NCI-H1694 (cell line): ENCODE measurements at places on chromosomes 4 and X.

- DNase-seq: no peak
Observed at GRCh38 chrX:137354851-137355250, 211.1 kb upstream of the ZIC3 start.

GRCh38 chr4:84582302-84582987 is 482 bp upstream of the CDS1 start:
- peak; percentile 1 for DNase-seq

- no peak for DNase-seq
Observed at GRCh38 chrX:83469551-83469950, 38.5 kb upstream of the POU3F4 start.

GRCh38 chrX:14501327-14501726 is 28.0 kb upstream of the GLRA2 start:
- DNase-seq: no peak

GRCh38 chr4:1543561-1543960 is 137.3 kb upstream of the NKX1-1 start:
- DNase-seq: no peak

GRCh38 chr4:88736264-88736663 is 38.6 kb upstream of the NAP1L5 start:
- DNase-seq: no peak

- no peak for DNase-seq
Observed at GRCh38 chr4:100420571-100420970, 97.3 kb downstream of the EMCN start.

DNA sequence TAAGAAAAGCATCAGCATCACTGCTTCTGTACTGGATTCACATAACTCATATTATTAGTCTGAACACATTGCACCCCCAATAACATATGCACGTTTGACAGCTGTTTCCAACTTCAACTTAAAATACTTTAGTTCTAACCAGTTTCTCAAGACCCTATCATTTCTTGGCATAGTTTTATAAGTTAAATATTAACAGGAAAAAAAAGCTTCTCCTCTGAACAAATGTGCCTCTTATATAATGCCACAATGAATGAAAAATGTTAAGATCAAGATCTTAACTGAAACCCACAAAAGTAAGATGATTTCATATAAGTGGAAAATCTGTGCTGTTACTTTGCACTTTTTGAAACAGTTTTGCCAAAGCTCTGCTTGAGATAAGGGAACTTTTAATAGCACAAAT is 652.8 kb upstream of the FAM241A start:
- no peak for DNase-seq

DNA sequence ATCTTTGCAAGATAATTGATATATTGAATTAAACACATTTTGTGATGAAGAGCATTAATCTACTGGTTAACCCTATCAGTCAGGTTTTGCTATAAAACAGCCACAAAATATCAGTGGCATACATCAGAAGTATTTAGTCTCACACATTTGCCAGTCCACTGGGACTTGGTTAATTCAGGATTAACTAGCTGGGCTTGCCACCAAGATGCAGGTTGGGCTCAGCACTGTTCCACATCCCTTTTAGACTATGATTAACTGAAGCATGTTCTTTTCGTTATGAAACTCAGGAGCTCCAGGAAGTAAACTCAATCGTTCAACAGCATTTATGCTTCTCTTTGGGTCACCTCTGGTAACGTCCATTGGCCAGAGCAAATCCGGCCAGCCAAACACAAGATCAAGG is 538.1 kb upstream of the HS3ST1 start:
- no peak for DNase-seq

DNA sequence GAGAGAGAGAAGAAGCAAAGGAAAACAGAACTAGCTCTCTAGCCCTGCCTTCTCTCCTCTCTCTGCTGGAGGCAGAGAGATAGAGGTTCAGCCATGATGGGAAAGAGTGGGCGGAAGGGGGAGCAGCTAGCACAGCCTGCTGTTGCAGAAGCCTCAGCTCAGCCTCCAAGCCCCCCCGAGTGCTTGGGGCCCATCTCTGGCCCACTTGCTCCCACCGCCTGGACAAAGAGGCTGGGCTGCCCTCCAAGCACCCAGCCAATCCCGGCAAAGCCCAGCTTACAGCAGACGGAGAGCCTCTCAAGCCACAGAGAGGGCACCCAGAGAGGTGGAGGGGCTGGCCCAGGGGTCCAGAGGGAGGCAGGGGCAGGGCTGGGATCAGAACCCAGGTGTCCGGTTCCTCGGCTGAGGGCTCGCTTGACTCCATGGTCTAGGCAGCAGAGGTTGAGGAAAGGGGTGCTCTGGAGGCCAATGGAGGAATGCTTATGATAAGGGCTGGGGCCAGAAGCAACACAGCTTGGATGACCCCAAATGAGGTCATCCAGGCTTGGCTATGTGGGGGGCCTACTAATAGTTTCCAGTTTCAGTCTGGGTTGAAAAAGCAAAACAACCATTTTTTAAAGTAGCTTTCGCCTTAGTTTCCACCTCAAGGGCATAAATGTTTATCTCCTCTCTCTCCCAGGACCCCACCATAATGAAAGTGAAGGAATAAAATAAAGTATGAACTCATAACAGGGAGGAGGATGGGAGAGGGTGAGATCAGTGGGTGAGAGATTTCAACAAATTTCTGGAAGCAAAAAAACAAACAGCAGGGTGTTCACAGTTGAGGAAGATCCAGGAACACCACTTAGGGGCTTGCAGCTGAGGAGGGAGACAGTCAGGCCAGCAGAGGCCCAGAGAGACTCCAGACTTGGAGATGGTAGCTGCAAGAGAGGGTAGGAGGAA is 24.9 kb upstream of the IQSEC2 start:
- no peak for DNase-seq

DNA sequence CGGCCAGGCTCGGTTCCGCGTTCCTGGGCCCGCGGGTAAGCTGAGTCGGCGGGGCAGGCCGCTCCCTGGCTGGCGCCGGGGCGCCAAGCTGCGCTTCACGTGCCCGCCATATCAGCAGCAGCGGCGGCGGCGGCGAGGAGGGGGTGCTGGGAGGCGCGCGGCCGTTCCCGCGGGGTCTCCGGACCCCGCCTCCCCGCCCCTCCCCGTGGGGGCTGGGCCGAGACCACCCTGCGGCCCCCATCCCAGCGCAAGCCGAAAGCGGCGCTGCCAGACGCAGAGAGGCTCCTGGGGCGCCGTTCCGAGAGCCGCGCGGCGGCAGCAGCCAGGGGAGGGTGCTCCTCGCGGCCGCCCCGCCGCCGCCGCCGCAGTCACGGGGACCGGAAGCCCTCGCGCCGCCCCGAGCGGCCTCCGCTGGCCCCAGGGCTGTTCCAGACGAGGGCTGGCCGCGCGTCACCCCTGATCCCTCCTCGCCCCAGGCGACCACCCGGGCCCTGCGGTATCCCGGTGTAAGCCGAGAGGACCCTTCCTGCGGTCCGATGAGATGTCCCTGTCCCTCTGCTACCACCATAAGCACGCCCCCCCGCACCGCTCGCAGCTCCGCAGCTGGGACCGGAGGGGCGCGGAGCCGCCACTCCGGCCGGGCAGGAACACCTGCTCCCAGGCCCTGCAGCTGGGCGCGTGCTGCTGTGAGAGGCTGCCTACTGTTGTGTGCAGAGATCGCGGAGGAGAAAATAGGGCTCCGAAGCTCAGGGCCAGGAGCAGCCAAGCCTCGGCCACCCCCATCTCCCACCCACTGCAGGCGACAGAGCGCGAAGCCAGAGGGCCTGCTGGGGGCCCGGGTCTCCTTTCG is 7.5 kb upstream of the BCOR start:
- DNase-seq: peak; percentile 16

GRCh38 chr4:158722291-158722916 is 792 bp downstream of the PPID start:
- DNase-seq: no peak

DNA sequence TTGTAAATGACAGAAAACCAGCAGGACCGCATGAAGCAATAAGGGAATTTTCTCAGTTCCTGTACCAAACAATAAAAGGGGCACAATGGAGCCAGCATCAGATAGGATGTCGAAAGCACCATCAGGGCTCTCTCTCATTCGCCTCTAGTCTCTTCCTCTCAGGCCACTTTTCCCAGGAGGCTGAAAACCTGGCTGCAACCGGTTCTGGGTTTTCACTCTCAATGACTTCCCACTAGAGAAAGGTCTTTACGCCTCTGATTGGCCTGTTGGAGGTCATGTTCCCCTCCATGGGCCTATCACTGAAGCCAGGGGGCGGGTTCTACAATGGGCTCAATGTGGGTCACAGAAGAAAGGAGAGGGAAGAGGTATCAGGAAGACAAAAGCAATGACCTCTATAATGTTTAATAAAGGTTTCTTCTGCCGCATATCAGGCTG is 29.3 kb downstream of the ZNF827 start:
- no peak for DNase-seq

GRCh38 chrX:145609951-145610511 is 207.6 kb upstream of the SLITRK2 start:
- no peak for DNase-seq

DNA sequence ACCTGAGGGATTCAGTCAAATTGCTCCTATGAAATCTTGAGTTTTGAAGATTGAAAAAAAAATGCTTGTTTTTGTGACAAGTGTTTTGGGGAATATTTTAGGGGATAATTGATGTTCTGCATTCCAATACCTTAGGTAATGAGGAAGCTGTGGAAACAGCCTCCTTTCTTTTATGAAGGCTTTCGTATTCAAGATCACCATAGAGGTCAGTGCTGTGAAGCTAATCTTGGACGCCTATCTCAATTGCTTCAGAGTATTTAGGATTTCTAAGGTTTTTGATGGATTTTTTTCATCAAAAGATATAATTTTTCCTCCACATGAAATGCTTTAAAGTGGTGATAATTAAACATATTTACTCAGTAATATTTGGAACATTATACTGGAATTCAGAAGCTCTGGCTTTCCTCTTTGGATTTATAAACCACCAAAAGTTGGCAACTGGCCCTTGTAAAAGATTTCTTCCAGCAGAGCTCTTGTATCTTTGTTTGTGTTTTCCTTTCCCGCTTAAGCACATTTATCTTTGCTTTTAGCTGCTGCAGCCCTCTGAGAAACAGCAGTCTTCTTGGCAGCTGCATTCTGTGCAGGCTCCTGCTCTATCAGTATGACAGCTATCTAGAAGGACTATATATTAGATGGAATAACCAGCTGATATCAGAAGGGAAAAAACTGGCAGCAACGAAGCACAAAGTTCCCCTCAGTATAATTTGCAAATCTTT is 63.7 kb downstream of the HMGB2 start:
- DNase-seq: no peak

- no peak for DNase-seq
Observed at GRCh38 chr4:185902654-185903053, 90.7 kb upstream of the SORBS2 start.

GRCh38 chr4:73836373-73837279 is at the start of gene CXCL6:
CXCL6 (plus strand) TSS chr4:73836678; CDS start chr4:73836751, 73 bp downstream.
- no peak for DNase-seq

DNA sequence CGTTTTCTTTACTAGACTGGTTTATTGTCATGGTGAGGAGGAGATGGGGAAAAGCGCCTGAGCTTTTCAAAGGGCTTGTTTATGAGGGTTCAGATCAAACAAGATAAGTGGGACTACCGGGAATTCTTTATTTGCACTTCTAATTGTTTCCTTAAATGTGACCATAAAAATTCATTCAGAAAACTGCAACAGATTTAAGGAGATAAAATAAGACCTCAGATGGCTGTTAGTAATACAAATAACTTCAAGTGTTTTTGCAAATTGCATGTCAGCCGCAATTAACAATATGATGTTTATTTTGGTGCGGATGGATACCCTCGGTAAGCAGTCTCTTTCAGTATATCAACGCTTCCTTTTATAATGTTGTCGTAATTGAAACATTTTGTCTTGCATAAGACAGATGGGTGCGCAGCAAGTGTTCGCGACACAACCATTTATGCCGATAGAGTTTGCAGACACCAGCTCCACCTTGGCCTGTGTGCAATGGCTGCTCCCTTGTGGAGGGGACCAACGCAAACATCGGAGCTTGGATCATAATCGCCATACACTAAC is 151.0 kb downstream of the C4orf33 start:
- DNase-seq: no peak

DNA sequence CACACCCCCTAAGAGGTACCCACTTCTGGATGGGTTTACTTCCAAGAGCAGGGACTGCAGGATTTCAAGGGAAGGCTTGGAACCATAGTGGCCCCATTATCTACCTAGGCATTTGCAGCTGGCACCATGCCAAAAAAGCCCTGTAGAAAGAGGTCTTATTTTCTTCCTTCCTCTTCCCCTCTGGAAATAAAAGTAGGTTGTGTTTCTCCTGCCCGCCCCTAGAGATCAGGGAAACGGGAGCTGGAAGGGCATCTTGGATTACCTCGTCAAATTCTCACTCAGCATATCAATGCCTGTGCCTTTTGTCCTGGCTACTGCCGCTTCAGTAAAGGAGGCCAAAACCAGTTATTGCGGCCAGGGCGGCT is 1.6 kb downstream of the SCD5 start:
- no peak for DNase-seq

DNA sequence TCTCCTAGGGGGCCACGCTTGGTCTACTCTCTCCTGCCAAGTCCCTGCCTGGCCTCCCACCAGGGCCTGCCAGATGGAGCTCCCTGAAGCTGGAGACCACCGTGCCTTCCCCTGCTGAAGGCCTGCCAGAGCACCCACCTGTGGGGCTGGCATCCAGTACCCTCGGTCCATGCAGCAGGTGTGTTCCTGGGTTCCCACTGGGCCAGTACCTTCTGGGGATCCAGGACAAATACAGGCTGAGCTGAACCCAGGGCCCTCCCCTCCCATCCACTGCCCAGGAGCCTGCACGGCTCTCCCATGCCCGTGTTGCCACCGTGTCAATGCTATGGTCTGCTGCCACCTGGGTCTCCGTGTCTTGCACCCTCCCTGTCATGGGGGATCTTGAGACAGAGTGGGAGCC is 68.8 kb downstream of the ABLIM2 start:
- DNase-seq: no peak

GRCh38 chrX:111511477-111511876 is at the start of gene SERTM2:
SERTM2 (plus strand) TSS chrX:111511645; CDS start chrX:111518858, 7,213 bp downstream.
- DNase-seq: no peak

- DNase-seq: no peak
Observed at GRCh38 chrX:82734140-82734539, 774.0 kb upstream of the POU3F4 start.

DNA sequence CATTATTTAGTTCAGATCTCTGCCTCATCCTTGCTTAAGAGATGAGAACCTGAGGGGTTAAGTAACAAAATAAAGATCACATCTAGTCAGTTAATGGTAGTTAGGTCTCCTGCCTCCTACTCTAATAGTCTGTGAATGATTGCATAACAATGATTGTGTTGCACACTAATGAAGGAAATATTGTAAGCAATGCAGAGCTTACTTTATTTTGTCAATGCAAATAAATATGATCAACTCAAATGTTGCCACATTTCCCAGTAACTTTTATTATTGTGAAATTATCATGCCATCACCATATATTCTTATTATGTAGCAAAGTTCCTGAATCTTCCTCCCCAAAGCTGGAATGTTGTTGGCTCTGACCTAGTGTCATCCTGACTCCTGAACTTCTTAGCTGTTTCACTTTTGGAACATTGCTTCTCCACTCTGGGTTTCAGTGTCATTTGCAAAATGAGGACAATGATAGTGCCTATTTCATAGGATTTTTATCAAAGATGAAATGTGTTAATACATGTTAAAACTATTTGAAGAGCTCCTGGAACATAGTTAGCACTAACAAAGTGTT is 17.0 kb upstream of the GABRA4 start:
- no peak for DNase-seq

GRCh38 chr4:58163156-58163555 is 1053.0 kb upstream of the IGFBP7 start:
- DNase-seq: no peak

GRCh38 chrX:134764202-134764785 is 106.0 kb upstream of the PLAC1 start:
- peak; percentile 7 for DNase-seq
